ENCODE measurements at places on chromosomes 6 and 20.

DNA sequence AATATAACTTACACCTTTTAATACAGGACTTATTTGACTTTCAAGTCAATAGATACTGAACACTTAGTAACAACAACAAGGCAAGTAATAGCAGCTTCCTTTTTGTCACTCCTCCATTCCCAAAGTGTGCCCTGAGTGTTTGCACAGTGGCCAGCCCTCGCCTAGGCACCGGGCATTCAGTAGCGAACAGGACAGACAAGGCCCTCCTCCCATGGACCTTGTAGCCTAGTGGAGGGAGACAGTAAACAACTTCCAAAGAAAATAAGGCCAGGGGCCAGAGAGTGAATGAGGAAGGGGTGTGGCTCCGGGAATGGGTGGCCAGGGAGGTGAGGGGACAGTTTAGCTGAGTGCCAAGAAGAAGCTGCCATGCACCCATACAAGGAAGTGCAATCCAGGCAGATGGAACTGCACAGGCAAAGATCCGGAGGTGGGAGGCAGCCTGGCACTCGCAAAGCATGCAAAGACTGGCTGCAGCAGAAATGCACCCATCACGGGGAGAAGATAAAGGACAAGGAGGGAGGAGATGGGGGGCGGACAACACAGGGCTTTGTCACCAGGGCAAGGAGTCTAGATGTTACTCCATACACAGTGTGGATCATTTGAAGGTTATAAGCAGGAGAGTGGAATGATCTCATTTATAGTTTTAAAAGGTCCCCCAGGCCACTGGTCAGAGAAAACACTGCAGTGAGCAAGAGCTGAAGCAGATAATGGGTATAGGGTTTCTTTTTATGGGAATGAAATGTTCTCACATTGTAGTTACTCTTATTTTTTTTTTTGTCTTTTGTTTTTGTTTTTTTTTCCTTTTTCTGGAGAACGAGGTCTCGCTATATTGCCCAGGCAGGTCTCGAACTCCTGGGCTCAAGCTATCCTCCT is 32.2 kb downstream of the ATP9A start:
- no peak for DNase-seq

GRCh38 chr6:27280064-27280539 is 32.0 kb downstream of the POM121L2 start:
- peak; percentile 66 for DNase-seq

GRCh38 chr6:125014661-125014957 is 52.4 kb downstream of the RNF217 start:
- DNase-seq, result no peak

- DNase-seq, result no peak
These were observed 66.0 kb downstream of the UBR2 start for GRCh38 chr6:42629845-42630244.

- no peak for DNase-seq
These were observed 10.5 kb upstream of the CLDN20 start for GRCh38 chr6:155253337-155253736.

DNA sequence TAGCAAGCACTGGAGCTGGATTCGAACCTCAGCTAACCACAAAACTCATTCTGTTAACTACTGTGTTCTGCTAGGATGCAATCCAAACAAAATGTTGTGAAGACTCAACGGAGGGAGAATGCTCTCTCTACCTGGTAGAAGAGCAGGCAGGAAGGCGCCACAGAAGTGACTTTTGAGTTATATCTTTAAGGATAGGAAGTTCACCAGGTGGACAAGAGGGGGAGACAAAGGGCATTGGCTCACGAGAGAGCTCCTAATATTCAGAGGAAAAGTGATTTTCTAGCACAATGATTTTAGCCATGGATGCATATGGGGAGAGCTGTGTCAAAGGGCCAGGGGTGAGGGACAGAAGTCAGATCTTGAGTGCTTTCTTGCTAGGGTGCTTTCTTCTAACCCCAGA is 108.4 kb upstream of the MAFB start:
- DNase-seq, result peak; percentile 11

- no peak for DNase-seq
These were observed 5.1 kb downstream of the TP53RK start for GRCh38 chr20:46683939-46684750.

DNA sequence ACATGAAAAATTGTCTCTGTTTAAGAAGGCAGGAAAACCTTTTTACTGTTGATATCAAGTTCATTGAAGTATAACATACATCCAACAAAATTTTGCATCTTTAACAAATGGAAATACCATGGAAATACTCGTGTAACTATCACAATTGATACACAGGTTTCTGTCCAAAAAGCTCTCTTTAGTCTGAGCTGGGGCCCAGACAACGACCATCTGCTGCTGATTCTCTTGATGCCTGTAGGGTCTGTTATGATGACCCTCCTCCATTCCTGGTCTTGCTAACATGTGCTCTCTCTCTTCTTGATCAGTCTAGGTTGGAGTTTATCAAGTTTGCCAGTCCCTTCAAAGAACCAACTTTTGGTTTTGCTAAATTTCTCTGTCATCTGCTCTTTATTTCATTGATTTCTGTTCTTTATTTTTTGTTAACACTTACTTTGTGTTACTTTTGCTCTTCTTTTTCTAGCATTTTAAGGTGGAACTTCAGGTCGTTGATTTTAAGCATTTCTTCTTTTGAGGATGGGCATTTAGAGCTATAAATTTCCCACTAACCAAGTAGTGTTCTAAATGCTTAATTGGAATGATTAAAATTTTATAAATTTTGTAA is 116.8 kb downstream of the PSMB1 start:
- DNase-seq, result no peak

GRCh38 chr6:114650891-114651290 is 308.1 kb upstream of the HS3ST5 start:
- no peak for DNase-seq

DNA sequence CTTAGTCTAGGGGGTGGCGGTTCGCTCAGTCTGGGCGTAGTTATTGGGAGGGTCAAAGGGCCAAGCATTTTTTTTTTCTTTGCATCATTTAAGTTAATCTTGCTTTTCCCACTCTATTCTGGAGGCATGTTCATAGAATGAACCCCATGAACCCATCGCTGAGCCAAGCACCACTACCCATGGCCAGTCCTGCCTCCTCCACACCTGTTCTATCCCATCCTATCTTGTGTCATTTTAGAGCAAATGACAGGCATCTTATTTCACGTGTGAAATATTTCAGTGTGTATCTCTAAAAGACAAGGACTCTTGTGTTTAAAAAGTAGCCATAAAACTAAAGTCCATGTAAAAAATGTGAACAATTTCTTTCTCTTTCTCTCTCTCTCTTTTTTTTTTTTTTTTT is 13.9 kb downstream of the SRC start:
- no peak for DNase-seq

All from activated CD4-positive, alpha-beta T cell treated with anti-CD3 and anti-CD28 coated beads for 48 hours (primary cell).